ENCODE measurements at places on chromosomes 2 and 18.

- no peak for DNase-seq
Observed at GRCh38 chr2:39913648-39914461, 134.8 kb upstream of the THUMPD2 start.

DNA sequence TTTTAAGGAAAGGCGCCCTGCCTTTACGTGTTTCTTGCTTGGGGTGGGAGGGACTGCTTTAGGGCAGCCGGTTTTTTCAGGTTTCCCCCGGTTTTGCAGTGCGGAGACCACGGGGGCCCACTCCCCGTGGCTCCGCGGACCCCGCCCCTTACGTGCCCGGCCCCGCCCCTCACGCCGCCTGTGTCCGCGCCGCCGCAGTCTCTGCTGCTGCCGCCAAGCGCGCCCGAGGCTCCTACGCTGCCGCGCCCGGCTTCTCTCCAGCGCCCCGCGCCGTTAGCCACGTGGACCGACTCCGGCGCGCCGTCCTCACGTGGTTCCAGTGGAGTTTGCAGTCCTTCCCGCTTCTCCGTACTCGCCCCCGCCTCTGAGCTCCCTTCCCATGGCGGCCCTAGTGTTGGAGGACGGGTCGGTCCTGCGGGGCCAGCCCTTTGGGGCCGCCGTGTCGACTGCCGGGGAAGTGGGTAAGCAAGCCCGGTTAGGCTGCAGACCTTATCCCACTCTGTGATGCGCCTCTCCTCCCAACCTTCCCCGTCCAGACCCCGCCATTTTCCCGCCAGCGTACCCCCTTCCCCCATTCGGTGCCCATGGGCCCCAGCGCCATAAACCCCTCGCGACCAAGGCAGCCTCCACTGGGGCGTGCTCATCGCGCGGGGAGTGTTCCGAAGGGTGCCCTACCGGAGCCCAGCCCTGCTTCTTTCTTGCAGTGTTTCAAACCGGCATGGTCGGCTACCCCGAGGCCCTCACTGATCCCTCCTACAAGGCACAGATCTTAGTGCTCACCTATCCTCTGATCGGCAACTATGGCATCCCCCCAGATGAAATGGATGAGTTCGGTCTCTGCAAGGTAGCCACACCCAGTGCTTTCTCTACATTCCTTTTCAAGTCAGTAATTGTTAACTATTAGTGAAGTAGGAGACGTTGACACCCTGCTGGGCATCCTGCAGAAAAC, at the start of gene CAD:
Gene CAD, plus strand, starts transcription at position 197 of the 949 bp plus-strand sequence. Its CDS starts 183 bp downstream, at position 380.
- DNase-seq, result peak; percentile 89

- DNase-seq, result no peak
Observed at GRCh38 chr18:56021136-56021808, 433.3 kb upstream of the TCF4 start.

- no peak for DNase-seq
Observed at GRCh38 chr18:22103647-22104031, 65.8 kb upstream of the GATA6 start.

DNA sequence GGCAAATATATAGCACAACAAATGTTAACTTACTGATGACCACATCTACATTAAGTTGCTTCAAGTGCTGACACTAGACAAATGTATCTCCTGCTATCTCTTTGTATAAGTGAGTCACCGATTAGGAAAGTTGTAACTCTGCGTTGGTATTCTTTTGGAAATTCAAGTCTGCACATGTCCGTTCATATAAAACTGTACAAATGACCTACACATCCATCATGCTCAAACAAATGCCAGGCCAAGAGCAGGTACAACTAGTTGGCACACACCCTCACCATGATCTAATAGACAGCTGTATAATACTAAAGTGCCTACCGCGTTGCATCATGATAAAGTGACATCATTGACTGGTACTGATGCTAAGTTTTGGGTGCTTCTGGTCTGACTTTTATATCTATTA, 141.1 kb downstream of the RBMS1 start:
- no peak for DNase-seq

GRCh38 chr2:72982219-72982618, 64.9 kb downstream of the EMX1 start:
- DNase-seq, result no peak

DNA sequence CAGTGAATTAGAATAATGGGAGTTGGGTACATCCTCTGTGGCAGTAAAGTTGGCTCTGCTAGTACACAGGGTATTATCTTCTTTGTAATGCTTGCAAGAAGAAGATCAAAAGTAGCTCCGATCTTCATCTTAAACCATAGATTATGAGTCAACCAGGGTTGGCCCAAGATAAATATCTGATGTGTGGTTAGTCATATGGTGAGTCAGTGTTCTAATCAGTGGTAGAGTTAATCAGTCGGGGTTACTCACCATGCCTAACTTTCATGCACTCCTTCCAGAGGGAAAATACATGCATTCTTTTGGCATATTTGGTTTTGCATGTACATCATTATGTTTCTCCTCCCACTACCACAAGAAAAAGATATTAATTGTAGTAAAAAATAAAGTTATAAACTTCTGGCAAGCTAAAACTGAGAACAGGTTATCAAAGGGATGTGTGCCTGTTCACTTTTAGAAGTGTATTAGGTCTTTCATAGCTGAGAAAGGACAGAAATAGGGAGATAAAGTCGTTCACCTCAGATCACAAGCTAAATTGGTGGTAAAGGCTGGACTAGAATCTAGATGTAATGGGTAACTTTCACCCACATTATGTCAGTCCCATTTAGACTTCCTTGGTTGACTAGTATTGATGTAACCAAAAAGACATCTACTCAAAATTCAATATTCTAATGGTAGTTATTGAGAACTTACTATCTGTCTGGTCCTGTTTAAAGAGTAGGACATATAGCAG, 684.4 kb downstream of the IRS1 start:
- no peak for DNase-seq

DNA sequence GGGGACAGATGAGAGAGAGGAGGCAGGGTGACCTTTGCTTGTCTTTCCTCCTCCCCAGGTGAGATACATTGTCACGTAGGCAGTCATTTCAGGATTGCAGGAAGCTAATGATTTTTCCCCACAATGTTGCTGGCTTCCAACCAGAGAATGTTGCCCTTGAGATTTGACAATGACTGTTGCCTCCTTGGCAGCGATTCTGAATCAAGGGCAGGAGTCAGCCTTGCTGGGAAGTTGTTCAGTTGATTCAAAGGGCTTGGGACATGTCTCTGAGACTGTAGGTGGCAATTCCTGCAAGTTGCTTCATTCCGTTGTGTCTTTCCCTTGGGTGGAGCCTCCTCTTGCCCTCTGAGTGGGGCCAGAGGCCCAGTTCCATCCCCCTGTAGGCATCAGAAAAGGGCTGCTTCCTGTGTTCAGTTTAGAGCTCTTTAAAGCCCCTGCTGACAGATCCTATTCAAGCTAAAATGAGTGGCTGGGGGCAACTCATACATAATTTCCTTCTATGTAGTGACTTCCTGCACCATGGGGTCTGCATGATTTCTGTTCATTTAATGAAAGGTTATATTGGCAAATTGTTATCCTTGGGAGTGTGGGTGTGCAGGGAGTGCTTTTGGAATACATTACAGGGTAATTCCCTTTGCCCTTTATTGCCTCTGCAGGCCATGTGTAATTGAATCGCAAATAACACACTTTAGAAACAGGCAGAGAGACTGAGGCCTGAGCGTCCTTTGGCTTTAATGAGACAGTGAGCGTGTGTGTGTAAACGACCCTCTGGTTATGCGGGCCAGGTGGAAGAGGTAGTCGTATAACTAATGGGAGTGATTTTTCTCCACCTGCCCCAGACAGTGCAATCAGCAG, 52.4 kb downstream of the GPR39 start:
- DNase-seq, result no peak
